ENCODE measurements at places on chromosomes 16 and 17.
A peak's percentile ranks its signal among the peaks of the same experiment; 100 is the strongest.

DNA sequence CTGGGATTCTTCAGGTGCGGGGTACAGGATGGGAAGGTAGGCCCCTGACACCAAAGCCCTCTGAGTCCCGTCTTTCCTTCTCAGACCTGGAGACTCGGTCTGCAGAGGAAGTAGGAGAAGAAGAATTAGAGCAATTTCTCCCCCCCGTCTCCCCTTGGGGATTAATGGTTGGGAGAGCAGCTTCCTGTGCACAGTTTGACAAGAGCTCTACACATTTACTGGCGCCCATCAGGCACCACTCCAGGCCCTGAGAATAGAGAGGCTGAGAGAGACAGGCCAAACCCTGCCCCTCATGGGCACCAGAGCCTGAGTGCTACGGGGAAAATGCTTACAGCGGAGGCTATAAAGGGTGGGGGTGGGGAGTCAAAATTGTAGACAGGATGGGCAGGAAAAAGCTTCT lies 3.5 kb upstream of the C16orf74 start:
- DNase-seq = no peak

DNA sequence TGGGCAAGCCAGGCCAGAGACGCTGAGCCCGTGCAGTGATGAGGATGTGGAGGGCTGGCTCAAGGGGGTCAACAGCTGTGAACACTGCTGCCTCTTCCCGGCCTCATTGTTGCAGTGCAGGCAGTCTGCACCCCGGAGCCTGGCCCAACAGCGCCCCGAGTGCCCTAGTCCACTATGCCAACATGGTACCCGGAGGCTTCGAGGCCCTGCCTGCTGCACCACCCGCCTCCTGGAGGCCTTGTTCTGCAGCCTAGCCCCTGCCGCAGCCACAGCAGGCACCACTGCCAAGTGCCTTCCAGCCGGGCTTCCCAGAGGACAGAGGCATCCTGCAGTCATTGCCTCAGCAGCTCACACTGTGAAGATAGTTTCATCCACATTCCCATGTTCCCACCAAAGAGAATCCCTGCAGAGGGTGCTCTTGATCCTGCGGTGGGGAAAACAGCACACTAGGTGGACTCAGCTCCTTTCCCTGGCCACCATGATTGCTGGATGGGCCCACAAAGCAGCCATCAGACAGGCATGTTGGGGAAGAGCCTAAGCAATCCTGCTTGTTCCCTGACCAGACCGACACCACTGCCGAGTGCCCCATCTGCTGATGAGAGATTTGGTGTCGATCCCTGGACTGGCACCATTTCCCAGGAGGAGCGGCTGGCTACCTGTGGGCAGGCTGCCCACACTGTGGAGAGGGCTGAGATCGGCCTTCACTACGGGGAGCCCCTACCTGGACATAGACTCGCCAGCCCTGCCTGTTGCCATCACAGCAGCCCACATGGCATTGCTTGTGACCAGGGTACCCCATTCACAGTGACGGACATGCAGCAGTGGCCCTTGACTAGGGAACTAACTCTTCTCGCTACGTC lies 44.9 kb downstream of the USP22 start:
- DNase-seq = no peak

DNA sequence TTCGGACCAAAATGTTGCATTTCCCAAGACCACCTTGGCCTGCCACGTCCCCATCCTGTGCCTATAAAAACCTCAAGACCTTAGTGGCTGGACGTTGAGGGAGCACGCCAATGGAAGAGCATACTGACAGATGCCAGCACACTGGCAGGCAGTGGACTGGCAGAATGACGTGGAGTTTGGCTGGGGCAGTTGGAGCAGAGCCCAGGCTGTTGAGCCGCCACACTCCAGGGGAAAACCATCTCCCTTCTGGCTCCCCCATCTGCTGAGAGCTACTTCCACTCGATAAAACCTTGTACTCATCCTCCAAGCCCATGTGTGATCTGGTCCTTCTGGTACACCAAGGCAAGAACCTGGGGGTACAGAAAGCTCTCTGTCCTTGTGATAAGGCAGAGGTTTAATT lies 494.1 kb downstream of the CDH11 start:
- no peak for DNase-seq

GRCh38 chr17:65914784-65915342 lies 277.1 kb downstream of the CEP112 start:
- no peak for DNase-seq

DNA sequence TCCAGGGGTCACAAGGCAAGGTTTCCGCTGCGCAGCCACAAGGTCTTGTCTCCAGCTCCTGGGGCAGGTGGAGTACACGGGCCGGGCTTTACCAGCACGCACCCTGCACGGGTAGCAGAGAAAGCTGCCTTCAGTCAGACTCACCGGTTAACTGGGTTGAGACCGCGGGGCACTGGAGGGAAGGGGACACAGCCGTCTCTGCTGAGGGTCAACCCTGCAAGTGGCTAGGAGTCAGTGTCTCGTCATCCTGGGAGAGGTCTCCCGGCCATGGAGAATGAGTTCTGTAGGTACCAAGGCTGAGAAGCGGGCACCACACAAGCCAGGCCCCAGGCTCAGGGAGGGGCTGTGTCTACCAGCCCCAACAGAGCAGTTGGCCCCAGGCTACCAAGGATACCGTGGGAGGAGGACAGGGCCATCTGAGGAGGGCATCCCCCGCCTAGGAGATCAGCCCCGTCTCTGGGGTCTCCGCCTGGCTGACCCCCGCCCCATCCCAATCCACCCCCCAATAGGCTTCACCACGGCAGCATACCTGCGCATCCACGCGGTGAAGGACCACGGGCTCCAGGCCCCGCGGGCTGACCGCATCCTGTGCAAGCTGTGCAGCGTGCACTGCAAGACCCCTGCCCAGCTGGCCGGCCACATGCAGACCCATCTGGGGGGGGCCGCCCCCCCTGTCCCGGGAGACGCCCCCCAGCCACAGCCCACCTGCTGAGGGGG lies 2.8 kb upstream of the PRRT2 start:
- DNase-seq = no peak

DNA sequence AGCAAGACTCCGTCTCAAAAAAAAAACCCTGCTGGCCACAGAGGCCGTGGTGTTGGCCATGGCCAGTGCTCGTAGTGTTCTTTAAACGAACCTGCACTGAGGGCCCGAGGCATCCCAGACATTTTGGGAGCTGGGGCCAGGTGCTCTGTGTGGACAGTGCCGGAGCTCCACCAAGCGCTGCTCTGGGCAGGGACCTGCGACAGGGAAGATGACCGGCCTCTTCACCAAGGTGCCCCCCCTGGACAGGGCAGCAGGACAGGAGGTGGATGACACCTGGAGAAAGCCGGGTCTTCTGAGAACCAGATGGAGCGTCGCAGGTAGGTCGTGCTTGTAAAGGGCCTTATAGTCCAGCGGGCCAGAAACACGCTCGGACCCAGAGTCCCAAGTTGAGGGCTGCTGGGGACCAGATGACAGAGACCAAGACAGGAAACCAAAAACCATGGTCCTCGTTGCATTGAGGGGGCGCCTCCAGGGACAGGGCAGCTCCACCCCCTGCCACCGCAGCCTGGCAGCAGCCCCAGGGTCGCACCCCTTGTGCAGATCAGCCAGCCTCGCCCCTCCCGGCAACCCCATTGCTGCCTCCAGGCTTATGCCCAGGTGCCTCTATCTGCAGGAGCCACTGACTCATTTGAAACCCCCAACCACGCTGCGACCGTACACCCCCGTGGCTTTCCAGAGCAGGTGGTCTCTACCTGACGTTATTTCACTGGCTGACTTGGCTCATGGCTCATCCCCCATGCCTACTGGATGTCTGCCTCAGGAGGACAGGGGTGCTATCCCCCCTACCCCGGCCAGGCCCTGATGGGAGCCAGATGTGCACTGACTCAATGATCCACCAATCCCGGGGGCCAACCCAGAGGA lies 4.2 kb upstream of the NTN3 start:
- DNase-seq = no peak

- DNase-seq = no peak
These were observed 13.3 kb downstream of the JUP start for GRCh38 chr17:41773190-41773588.

GRCh38 chr17:46758614-46759013 lies 59.9 kb downstream of the WNT3 start:
- no peak for DNase-seq

DNA sequence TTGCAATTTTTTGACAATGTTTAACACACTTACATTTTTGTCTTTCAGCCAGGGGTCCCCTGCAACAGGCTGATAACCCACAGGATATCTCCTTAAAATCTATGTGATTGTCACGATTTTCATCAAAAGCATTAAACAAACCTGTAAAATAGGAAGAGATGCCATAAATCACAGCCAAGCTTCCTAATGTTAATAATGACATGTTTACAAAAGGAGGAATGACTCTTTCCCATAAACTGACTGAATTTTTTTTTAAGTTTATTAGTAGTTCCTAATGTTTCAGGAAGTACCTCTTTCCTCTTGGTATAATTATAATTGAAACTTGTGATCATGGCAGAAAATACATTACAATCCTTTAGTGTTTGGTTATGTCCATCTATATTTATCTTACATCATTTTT lies 119.6 kb downstream of the CA4 start:
- DNase-seq = no peak

GRCh38 chr17:10653987-10654386 lies 3.1 kb downstream of the MYH3 start:
- no peak for DNase-seq

GRCh38 chr16:87789437-87790291 lies 23.9 kb upstream of the KLHDC4 start:
- no peak for DNase-seq

- DNase-seq = no peak
These were observed 11.6 kb upstream of the DPEP1 start for GRCh38 chr16:89601906-89602272.

DNA sequence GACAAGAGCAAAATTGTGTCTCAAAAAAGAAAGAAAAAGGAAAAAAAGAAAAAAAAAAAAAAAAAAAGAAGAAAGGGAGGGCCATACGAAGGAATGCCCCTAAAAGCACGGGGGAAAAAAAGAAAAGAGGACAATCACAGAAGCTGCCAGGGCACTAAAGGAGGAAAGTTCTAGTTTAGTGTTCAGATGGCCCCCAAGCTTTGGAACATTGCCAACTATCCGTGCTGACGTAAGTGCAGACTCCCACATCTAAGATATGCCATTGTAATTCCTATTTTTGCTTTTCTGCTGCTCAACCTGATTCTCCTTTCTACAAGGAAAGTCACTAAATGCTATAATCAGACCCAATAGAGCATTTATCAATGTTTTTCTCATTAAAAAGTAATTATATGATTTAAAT lies 842.1 kb downstream of the KCNJ2 start:
- DNase-seq = no peak

DNA sequence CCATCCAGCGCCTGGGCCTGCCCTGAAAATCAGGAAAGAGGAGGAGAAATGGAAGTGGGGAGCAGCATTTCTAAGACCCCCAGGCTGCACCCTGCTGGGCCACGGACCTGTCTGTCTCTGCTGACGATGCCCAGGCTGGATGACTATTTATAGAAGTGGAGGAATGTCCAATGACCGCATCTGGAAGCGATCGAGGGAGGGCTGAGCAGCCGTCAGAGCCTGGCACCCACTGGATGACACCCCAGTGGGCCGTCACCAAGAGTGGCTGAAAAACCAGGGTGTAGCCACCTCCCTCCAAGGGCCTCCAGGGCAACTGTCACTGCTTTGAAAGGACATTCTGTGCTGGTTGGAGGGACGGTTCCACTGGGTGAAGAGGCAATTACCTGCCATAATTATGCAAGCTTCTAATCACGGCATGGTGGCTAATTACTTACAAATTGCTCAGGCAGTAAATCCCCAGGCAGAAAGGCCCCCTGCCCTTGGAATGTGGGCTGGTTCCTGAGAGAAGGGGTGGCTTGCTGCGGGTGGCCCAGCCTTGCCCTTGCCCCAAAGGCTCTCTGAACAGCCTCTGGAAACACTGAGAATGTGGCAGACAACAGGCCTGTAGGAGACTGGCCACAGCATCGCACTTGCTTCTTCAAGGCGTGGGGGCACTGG lies 332.1 kb downstream of the C16orf95 start:
- no peak for DNase-seq

- DNase-seq = no peak
These were observed 45.6 kb upstream of the KCNJ12 start for GRCh38 chr17:21330436-21331160.

- no peak for DNase-seq
These were observed 22.4 kb upstream of the HERPUD1 start for GRCh38 chr16:56909527-56909979.

GRCh38 chr16:66478733-66479511 lies 51.8 kb downstream of the BEAN1 start:
- DNase-seq = no peak

- no peak for DNase-seq
These were observed 165.6 kb upstream of the RPH3AL start for GRCh38 chr17:518047-518735.

DNA sequence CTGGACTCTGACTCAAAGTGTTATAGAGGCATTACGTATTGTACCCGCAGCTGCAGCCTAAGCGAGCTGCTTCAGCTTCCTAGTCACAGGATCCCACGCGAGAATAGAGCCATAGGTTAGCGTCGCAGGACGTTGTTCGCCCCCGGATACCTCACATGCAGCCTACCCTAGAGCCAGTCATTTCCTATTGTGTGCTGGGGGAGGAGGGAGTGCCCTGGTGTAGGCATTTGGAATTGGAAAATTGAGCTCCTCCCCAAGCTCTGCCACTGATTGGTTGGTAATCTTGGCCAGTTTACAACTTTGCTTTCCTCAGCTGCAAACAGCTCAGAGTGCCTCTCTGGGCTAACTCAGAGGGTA lies 530 bp downstream of the NAA60 start:
- DNase-seq = peak; percentile 39

DNA sequence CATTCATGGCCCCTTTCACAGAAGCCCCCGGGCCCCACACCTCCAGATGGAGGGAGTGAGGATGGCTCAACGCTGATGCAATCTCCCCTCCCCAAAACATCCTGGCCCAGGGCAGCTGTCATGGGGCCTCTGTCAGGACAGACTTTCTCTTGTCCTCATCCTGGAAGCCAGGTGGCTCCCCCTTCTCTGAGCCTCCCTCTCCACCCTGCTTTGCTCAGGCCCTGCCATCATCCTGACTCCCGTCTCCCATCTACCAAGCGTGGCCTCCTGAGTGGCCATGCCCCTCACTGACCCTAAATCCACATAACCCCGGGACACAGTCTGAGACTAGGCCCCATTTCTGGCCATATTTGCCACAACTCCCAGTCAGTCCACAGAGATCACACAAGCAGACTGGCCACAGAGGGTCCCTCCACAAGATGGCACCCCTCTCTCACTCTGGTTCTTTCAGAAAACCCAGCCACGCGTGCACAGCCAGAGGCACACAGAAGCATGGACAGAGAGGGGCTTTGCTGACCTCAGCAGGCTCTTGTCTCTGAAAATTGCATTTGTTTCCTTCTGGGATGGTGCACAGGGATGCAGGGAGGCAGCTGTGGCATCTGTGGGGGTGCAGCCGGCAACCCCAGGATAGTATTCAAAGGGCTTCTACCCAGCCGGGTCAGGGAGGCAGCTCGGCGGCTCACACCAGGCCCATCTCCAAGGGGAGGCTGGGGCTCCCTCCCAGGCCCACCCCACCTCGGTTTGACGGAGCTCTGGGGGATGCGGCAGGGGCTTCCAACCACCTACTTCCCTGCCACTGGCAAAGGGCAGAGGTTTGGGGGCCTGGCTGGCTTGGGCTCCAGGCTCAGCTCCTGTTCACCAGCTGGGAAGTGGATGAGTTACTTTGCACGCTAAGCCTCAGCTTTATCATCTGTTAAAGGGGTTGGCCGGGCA lies 16.9 kb downstream of the DOC2B start:
- no peak for DNase-seq
